ENCODE measurements at places on chromosomes 16 and 17.

DNA sequence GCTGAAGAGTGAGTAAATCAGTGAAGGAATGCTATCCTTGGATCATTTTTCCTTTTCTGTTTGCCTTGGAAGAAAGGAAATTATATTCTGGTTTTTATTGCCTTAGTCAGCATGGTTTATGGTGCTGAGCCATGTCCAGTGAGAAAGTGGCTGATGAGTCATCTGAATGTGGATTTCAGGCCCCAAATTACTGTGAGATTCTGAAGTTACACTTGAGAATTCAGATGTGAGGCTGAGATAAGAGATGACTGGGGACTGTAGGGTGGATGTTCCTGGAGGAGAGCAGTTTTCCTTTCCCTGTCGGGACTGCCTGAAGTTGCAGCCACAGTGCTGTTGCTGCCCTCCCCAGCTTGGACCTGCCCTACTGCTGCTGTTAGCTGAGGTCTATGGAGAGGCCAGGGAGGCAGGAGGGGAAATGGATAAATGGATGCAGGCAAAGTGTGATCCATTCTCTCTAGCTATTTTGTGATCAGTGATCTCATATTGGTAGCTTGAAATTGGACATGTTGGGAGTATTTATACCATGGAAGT, 4.2 kb upstream of the MAP3K14 start:
- DNase-seq, result no peak

DNA sequence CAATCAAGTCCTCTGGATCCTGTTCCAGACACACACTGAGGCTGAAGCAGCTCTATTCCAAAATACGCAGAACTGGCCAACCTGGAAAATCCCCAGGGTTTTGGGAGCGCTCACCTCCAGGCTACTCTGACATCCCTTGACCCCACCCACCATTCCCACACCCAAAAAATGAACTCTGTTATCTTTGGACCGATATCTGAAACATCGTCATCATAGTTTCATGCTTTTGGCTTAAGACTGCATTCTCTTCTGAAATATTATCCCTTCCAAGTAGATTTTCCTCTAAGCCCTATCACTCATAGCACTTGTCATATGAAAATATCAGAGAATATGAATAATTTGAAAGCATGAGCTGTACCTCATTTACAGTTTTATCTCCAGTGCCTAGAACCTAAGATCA, 34.7 kb downstream of the VAT1L start:
- no peak for DNase-seq

GRCh38 chr17:74474043-74474792, 7.8 kb downstream of the CD300A start:
- DNase-seq, result no peak

DNA sequence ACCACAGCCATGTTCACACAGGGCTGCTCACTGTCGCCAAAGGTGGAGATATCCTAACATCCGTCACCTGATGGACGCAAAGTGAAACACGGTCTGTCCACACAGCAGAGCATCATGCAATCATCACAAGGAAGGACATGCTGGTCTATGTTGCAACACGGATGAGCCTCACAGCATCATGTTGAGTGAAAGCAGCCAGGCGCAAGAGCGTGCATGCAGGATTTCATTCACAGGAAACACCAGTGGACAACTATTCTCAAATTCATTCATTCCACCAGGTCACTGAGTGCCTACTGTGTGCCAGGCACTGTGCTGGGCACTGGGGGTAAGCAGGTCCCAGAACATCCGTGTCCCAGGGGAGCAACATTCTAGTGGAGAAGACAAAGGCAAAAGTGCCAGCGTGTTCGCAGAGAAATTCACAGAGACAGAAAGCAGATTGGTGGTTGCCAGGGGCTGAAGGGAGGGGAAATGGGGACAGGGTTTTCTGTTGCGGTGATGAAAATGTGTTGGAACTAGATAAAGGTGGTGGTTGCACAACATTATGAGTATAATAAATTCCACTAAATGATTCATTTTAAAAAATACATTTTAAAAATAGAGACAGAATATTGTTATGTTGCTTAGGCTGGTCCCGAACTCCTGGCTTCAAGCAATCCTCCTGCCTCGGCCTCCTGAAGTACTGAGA, 22.7 kb upstream of the KCNJ12 start:
- no peak for DNase-seq

GRCh38 chr17:69574257-69575197, 160.0 kb downstream of the MAP2K6 start:
- no peak for DNase-seq
